Right cardiac atrium (tissue), 5 donors: ENCODE measurements at places on chromosomes 2 and 18. TPM values are rescaled to one million over a fixed set of nuclear protein-coding genes. Genes with fewer than 3 reads are reported as not detected.

The RUFY4 gene
- total RNA-seq = not detected

The SPDYA gene
- total RNA-seq = not detected

The MRO gene
- 7.2 TPM for total RNA-seq

The IL1A gene
- total RNA-seq = not detected

The PLCD4 gene
- total RNA-seq = 0.97 TPM

The NHEJ1 gene
- total RNA-seq = 9.1 TPM

The CEP76 gene
- 4.2 TPM for total RNA-seq

The CFAP65 gene
- not detected for total RNA-seq

The GPR39 gene
- total RNA-seq = not detected

The IL36A gene
- total RNA-seq = not detected

DNA sequence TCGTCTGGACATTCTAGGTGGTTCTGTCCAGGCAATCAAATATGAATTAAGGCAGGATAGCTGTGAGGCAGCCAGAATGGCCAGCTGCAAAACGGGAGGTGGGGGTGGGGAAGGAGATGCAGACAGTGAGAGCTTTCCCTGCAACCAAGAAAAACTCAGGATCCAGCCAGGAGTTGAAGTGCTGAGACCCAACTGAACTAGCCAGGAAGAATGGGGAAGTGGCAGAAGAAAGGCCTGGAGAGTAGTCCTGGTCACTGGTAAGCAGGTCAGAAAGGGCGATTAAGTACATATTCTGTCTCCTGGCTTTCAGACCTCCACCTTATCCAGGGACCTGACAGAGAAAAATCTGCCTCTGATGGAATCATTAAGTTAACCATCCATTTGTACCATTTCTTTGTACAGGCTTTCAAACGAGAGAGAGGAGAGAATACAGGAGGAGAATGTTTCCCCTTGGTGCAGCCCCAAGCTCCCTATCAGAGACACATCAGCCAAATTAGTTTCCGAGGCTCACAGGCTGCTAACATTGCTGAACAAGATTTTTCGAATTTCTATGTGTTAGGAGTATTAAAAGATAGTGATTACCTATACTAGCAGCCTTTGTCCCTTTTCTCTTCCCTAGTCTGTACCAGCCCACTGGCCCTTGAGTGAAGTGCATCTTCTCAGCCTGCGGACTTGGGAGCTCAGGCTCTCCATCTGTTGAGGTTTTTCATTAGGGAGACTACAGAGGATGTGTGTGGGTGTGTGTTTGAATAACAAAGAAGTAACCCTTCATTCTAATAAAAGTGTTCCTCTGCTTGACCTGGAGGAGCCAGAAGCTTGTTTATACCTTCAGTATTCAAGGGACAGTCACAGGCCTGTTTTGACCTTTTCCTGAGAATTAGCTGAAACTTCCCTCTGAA, 12.5 kb upstream of the HOXD1 start:
- DNase-seq = no peak

DNA sequence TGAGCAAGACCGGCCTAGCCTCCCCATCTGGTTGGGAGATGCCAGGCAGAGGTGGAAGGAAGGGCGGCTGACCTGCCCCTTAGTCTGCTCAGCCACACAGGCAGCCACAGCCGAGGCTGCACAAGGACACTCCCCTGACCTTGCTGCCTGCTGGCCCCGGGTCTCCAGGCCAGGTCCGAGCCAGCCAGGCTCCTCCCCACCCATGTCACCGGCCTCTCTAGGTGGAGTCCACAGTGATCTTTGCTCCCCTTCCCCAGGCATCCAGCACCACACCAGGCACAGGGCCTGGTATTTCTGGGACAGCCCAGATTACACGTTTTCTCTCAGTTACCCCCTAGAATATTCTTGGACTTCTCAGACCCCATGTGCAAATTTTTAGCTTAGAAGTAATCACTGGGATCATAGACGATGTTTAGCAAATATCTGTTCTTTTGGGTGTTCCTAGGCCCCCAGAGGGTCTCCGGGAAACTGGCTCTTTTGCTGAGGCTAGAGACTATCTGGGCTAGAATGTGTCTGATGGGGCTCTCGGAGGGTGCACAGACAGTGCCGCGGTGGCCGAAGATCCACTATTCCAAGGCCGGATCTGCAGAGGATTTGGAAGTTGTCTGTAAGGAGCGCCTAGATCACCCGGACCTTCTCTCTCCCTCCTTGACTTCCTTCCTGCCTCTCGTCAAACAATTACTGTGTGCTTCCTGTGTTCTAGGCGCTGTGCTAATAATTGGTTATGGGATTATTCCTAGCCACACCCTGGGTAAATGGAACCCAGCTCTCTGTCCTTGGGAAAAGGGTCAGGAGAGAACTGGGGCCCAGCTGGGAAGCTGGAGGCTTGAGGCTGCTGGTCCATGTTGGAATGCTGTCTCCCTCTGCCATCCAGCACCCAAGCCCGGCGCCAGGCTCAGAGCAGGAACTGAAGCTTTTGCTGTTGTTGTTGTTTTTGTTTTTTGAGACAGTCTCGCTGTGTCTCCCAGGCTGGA, 46.9 kb downstream of the ODC1 start:
- DNase-seq = no peak

- no peak for DNase-seq
These were observed 50.5 kb downstream of the USP37 start for GRCh38 chr2:218517434-218518206.

DNA sequence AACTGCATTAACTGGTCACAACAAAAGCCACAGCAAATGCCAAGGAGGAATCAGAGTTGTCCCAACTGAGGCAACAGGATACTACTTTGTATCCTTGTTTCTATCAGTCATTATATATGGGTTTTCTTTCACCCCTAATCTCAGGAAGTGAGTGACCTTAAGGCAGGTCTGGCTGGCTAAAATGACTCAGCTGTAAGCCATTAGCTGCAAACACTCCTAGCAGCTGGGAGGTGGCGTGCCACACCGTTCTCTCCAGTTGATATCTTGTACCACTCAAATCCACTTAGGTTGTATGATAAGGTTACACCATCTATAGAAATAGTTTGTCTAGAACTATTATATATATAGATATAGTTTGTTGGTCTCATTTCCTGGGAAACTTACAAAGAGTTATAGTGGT, 171.1 kb upstream of the MC4R start:
- no peak for DNase-seq

- no peak for DNase-seq
These were observed 752 bp upstream of the CYTIP start for GRCh38 chr2:157444641-157445040.

GRCh38 chr18:12282442-12283039, 25.5 kb upstream of the TUBB6 start:
- no peak for DNase-seq

GRCh38 chr2:134258684-134259388, 5.0 kb downstream of the MGAT5 start:
- DNase-seq = peak; percentile 74

DNA sequence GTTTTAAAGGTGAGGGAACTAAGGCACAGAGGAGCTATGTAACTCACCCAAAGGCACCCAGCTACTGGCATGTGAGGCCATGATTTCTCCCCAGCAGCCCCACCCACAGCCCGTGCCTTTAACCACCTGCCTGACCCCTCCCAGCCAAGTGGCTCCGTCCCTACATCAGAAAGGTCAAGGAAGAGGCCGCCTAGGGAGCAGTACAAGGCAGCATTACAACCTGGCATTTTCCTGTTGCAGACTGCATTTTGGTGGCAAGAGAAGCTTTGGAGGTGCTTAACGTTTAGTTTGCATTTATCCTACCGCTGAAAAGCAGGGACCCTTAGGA, 17.5 kb downstream of the STEAP3 start:
- DNase-seq = no peak

GRCh38 chr2:223526106-223526505, 76.1 kb downstream of the SCG2 start:
- no peak for DNase-seq

- no peak for DNase-seq
These were observed 663 bp downstream of the C2orf49 start for GRCh38 chr2:105338020-105338385.

DNA sequence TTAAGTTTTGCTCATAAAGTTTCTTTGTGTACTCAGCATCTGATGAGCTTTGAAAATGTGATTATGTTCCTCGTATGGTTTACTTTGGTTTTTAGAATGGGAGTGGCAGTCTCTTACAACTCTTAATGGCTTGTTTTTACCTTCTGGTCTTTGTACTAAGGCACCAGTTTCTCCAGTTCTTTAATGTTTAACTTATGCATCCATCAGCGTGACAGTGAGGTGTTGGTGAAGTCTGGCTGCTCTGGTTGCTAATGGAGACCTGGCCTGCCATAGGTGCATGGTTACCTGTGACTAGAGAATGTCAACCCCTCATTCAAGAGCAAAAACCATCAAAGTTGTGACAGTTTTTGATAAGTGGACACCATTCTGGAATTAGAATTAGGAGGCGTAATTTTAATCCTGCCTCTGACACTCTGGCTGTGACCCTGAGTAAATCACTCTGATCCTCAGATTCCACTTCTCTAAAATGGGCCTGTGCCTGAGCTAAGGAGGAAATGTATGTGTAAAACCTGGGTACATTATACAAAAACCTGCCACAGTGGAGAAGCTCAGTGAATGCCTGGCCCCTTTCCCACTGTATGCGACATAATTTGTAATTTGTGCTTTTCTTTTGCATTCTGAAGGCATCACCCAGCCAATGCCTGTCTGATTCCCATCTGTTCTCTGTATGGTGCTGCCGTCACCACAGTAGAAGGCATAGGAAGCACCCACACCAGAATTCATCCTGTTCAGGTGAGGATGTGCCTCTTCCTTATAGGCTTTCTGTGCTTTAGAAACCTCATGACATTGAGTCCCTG, 11.2 kb downstream of the AOX1 start:
- no peak for DNase-seq

- DNase-seq = no peak
These were observed 91.3 kb downstream of the TLK1 start for GRCh38 chr2:171069286-171069956.

- no peak for DNase-seq
These were observed 178.1 kb upstream of the CYP26B1 start for GRCh38 chr2:72325592-72326422.

DNA sequence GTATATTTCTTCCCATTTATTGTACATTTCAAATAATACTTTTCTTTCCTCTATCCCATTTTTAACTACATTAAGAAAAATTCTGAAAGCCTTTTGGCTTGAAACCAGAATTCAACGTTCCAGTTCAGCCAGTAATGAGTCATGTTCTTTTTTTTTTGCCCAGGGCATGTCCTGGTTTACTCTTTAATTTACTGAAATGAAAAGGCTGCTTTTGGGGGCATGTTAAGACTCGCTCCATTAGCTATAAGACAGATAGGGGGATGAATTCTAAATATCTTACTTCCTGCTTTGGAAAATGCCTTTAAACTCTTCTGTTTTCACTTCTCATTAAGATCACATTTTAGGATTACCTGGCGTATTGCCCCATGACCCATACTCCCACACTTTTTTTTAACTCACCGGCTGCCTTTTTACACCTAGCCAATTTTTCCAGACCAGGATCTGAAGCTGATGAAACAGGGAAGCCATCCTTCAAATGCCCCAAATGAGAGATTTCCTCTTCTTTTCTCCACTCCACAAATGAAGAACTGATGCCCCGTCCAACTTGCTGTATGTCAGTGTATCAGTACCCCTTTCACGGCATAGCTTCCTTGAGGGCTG, 585 bp downstream of the ABCA12 start:
- no peak for DNase-seq

DNA sequence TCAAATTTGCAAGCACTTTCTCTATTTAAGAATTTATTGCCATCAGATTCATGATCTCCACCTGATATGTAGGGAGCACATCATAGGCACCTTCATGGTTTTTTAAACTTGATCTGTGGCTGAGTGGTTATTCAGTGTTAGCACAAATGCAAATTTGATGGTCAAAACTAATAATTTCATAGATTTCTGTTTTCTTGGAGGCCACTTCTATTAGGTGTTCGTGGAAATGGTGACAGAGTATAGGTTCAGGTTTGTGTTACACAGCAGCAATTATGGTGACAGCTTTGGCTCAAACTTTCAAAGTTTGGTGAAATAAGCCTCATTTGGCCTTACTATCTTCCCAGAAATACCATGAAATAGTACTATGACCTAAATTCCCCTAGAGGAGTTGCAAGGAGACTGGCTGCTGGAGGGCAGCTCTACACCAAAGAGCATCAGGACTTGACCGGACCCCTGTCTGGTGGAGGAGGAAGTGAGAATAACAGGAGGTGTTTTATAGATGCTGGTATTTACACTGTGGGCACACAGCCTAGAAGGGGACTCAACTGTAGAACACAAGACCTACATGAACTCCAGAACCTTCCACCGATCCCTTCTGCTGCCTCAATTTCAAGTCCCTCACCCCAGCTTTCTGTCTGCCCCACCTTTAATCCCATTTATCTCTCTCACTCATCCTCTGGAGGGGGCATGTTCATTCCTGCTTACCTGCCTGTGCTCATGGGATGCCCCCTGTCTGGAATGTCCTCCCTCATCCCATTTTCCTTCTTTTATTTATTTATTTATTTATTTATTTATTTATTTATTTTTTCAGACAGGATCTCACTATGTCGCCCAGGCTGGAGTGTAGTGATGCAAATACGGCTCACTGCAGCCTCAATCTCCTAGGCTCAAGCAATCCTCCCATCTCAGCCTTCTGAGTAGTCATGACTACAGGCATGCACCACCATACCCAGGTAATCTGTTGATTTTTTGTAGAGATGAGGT, 132.9 kb upstream of the SIX2 start:
- no peak for DNase-seq

DNA sequence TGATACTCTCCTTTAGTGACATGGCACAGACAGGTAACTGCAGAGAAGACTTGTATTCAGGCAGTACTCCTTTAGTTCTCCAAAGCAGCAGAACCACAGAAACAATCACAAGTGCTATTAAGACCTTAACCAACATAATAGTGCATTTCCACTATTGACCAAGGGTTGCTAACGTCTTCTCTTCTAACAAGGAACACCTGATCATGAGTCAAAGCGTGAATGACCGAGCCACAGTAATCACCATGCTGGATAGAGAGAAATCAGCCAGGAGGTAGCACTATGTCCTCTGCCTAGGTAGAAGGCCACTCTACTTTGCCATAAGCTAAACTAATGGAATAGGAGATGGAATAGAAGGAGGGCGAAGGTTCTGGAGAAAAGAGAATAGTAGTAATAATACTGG, 161.0 kb downstream of the ANKRD44 start:
- DNase-seq = no peak

- DNase-seq = no peak
These were observed 73.0 kb upstream of the GRB14 start for GRCh38 chr2:164694275-164694695.

- no peak for DNase-seq
These were observed 42.8 kb downstream of the STK25 start for GRCh38 chr2:241465543-241465942.

- DNase-seq = peak; percentile 96
These were observed 179.3 kb downstream of the GLI2 start for GRCh38 chr2:120914839-120915521.

GRCh38 chr18:80241919-80242777, 5.2 kb downstream of the PARD6G start:
- no peak for DNase-seq

DNA sequence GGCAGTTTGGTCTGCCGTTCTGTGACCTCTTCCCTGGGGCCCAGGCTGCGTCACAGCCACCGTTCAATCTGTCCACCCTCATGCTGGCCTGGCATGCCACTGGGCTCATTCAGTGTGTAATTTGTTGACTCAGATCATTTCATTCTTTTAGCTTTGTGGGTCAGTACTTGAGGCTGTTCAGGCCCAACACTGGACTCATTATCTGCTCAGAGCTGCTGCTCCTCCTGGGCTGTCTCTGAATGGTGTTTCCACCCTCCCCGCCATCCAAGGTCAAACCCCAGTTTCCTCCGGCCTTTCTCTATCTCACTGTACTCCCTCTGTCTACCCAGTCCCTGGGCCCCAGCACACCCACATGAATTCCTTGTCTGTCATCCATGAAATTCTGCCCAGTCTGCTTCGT, 152.4 kb upstream of the NCK2 start:
- no peak for DNase-seq

- DNase-seq = no peak
These were observed 65.6 kb upstream of the UBXN4 start for GRCh38 chr2:135676031-135676430.
